ENCODE measurements at places on chromosomes 5 and 9.

- no peak for DNase-seq
Measured at GRCh38 chr9:105082843-105083242, 154.9 kb upstream of the ABCA1 start.

DNA sequence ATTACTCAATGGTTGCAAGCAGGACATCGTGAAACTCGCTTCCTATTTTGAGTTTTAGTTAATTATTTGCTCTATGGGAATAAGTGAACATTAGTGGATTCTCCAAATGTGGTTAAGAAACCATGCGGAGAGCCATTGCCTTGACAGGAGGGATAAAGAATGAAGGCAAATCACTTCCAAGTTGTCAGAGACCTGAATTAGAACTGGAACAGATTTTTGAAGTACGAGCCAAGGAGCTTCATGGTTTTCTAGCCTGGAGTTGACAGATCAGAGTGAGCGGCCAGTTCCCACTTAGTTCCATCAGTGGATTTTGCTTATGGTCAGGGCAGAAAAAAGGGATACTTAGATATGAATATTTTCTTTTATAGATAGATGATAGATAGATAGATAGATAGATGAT lies 171.4 kb upstream of the CDH10 start:
- DNase-seq, result no peak

DNA sequence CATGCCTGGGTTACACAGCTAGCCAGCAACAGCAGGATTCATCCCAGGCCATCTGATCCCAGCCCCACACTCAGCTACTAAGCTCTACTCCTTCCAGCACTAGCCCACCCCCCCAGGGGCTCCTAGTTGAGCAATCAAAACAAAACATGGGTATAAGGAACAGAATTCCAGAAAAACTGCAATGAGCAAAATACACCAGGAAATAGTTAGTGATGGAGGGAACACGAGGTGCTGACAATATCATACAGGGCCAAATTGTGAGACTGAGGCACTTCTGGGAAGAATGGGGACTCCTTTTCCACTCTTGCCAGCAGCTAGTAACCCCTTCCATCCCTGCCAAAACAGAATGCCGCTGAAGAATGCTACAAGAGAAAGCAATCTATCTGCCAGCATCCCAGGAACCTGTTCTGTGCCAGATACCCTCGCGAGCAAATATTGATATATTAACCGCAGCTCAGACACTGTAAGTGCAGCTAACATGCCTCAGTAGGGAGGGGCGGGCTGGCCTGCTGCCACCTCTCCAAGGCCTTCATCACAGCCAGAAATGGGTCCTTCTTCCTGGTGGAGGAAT lies 161.4 kb downstream of the SLIT3 start:
- no peak for DNase-seq

DNA sequence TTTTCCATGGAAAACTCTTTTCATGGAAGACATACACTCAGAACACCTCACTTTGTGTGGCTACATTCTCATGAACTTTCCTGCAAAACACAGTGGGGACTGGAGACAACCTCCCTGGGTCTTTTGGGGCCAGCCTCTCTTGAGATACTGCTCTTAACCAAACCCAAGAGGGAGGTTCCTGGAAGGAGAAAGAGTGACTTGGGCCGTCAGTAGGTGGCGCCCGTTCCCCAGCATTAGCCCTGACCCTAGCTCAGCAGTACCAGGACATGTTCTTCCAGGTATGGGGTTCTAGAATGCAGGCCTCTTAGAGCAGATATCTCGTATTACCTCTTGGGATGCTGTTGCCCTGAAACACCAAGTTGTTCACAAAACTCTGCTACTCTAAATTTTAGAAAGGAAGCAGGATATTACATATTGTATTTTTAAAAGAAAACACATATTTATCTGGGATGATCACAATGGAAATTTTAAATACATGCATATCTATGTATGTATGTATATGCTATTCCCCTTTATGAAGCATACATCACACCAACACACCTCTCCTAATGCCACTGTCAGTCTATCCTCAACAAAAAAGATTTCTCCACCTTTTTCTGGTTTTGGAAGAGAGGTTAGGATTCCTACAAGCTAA lies 15.8 kb upstream of the GLIS3 start:
- DNase-seq, result peak; percentile 88

- DNase-seq, result no peak
Measured at GRCh38 chr5:106699198-106699597, 971.5 kb downstream of the EFNA5 start.

GRCh38 chr5:219460-219863 lies 1.3 kb downstream of the SDHA start:
- DNase-seq, result peak; percentile 60

GRCh38 chr9:123834218-123834888 lies 95.6 kb downstream of the DENND1A start:
- DNase-seq, result no peak

DNA sequence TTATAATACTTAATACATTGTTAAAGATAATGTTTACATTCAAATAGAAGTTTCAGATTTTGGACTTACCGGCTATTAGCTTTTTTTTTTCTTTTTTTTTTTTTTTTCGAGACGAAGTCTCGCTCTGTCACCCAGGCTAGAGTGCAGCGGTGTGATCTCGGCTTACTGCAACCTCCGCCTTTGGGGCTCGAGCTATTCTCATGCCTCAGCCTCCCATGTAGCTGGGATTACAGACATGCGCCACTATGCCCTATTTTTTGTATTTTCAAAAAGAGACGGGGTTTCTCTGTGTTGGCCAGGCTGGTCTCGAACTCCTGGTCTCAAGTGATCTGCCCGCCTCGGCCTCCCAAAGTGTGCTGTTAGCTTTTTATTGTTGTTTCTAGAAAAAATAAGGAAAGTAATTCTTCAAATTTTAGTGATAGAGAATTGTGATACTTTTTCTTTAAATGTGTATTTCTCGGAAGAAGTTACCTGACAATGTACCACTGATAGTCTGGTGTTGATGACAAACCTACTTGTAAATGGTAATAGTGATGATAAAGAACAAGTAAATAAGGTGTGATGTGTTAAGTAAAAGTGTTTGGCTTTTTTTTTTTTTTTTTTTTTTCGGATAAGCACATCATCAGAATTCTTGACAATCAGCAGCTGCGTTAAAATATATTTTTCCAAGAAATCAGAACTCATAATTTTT lies 2.7 kb downstream of the CDC42SE2 start:
- no peak for DNase-seq

- no peak for DNase-seq
Measured at GRCh38 chr5:81230416-81230815, 2.7 kb upstream of the CKMT2 start.

DNA sequence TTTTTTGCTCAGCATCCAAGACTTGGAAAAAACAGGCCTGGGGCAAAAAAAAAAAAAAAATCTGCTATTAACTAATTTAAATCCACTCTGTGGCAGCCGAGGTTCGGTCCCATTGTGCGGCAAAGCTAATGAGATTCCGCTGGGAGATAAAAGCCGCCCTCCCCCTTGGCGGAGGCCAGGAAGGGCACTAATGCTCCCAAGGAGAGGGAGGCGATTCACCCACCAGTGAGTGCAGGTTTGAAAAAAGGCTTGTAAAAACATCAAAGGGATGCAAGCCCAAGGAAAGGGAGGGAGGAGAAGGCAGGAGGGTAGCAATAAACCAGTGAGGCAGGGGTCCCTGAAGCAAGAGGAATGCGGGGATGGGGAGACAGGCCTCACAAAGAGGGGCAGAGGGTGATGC lies 129.5 kb upstream of the RAPGEF1 start:
- no peak for DNase-seq

GRCh38 chr9:2560180-2560579 lies 61.4 kb upstream of the VLDLR start:
- DNase-seq, result no peak

DNA sequence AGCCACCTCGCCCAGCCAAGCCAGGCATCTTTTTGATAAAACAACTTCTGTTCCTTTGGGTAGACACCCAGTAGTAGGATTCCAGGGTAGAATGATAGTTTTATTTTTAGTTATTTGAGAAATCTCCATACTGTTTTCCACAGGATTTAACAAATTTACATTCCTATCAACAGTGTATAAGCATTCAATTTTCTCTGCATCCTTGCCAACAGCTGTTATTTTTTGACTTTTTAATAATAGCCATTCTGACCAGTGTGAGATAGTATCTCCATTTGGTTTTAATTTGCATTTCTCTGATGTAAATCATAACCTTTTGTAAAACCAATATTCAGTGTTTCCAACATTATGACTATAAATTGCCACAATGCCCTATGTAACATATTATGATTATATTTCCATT lies 28.2 kb upstream of the CCNB1 start:
- DNase-seq, result no peak

GRCh38 chr5:16992006-16992405 lies 55.9 kb upstream of the MYO10 start:
- DNase-seq, result peak; percentile 21

All from adipocyte (in vitro differentiated cells).